ENCODE measurements at places on chromosomes 6 and 20. TPM values are rescaled to one million over a fixed set of nuclear protein-coding genes. Genes with fewer than 3 reads are reported as not detected.

- DNase-seq: no peak
These were observed 27.8 kb downstream of the TNXB start for GRCh38 chr6:32081168-32081990.

- no peak for DNase-seq
These were observed 512.3 kb downstream of the TFAP2B start for GRCh38 chr6:51330971-51331370.

DNA sequence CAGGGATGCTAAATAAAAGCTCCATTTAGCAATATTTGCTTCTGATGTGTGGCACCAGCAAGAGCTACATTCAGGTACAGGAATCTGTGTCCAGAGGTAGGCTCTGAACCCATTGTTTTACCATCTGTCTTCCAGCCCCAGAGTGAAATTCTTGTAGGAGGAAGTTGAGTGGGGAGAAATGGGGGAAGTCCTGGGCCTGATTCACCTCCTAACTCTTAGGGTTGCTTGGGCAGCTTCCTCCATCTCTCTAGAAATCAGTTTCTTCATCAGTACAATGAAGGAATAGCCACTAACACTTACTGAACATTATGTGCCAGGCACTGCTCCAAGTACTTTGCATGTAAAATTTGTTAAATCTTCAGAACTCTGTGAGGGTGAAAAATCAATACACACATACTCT, 35.1 kb upstream of the TSPYL1 start:
- DNase-seq: no peak

DNA sequence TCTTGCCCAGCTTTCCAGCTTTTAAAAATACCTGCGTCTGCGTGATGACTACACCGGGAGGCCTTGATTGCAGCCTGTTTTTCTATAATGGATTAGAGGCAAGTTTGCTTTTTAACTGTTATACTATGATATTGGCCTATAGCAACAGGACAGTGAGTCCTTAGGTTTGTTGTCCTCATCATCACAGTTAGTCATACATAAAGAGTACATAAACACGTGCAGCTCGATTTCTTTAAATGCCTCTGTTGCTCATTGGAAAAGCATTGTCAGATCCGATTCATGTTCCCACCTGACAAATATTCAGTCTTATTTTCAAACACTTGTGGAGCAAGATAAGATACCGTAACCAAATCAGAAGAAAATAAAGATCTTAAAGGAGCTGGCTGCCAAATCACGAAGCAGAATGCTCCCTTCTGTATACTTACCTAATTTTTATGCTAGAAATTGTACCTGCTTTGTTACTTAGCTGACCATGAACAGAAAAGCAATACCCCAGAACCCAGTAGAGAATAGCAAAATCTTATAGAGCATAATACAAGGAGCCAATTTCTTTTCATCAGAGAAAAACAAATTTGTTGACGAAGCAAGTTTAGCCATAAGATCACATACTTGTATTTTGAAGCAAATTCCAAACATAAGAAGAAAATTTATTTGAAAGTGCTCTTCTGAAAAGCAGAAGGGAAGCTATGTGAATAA, 100.4 kb downstream of the TMEM200A start:
- no peak for DNase-seq

Gene OR14J1
- total RNA-seq: not detected

GRCh38 chr6:102619585-102619984, 1226.1 kb downstream of the GRIK2 start:
- DNase-seq: no peak

Gene C6orf52
- total RNA-seq: 1.7 TPM

Measured in activated T-helper 2 cell treated with anti-CD3 and anti-CD28 coated beads, Interferon-gamma antibody, Interleukin-2, Interleukin-4, amounts not matched to agents 10 μg/mL and 5 μg/mL and 100 μg/mL, durations not matched to agents 14 hours and 24 hours and 36 hours (primary cell).